Left hindlimb (tissue), 1 donor: ENCODE measurements at places on chromosomes 11 and 22.

DNA sequence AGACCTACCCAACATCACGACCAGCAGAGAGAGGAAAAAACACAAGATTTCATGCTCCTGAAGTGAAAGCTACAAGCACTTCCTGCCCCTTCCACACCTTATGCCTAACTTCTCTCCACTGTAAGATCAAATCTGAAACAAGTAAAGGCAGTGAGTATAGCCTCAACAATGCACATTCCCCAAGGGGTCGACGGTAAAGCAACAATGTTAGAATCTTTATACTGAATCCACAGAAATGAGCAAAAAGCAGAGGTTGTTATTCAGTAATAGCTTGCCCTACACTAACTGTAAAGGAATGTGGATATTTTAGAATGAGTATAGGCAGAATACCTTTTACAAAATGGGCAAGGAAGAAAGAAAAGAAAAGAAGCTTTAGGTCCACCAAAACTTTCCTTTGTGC lies 15.6 kb downstream of the ARFGAP3 start:
- no peak for DNase-seq

GRCh38 chr11:76385903-76386302 lies 4.8 kb downstream of the GVQW3 start:
- DNase-seq = no peak

GRCh38 chr22:26830837-26831236 lies 173.4 kb downstream of the MIAT start:
- DNase-seq = no peak

DNA sequence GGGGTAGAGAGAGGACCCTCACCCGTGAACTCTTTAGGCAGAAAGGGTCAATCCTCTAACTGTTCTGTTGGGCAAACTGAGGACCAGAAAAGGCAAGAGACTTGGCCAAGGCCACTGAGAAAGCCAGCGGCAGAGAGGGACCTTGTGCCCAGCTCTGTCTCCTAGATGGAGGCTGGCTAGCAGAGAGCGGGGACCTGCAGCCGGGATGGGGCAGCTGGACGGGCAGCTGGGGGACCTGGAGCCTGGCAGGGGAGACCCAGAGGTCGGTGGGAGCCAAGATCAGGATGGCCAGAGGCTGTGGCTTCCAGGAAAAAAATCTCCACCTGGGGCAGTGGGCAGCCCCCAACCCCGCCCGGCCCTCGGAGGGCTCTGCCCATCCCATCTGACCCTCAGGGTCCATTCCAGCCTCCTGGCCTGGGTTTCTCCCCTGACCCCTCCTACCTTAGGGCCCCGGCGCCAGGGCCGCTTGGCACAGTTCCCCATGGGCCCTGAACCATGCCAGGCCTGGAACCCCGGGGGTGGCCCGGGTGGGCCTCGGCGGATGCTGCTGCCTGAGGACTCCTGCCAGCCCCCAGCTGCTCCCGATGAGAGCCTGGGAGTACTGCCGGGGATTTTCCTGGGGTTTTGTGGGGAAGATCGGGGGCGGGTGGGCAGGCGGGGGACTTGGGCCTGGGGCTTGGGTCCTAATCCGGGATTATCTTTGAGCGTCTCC lies at the start of gene CABP2:
Gene CABP2 (minus strand): TSS at position 603 of the 712 bp plus-strand sequence. CDS start 120 bp downstream, at position 483.
- no peak for DNase-seq

- no peak for DNase-seq
Measured at GRCh38 chr11:8090756-8091155, 9.7 kb downstream of the TUB start.

- DNase-seq = no peak
Measured at GRCh38 chr11:132873841-132874240, 658.5 kb downstream of the OPCML start.

DNA sequence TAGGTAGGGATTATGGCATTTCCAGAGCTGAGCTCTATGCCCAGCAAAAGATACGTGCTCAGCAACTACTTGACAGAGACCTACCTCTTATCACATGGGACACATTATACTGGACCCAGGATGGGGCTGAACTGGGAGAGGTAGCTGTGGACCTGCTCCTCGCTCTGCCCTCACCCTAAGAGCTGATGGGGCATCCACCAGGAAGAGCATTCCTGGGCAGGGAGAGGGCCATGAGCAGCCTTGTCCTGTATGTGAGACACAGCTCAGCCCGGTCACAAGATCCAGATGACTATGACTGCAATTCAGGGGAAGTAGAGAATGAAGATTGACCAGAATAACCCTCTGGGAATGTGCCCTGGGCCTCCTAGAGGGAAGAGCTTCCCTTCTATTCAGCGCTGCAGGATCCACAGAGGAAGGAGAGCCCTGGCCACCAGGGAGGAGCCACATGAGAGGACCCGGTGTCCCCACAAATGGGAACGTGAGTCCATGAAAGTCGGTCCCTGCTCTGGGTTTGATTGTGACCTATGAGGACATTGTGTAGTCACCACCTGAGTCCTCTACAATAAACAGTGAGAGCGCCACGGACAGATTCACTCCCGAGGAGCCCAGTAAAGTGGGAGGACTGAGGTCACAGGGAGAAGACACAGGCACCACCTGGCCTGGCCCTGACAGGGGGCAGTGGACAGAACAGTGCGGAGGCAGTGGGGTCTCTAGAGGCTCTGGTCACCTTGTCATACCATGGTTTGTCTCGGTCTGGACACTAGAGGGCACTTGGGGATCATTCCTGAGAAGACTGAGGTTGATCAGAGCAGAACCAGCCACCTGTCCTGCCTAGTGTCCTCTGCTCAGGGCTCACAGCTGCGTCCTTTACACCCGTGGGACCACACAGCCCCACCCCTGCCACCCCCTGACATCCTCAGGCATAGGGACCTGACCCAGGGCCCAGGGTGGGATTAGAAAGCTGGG lies 99.5 kb downstream of the ZNF280B start:
- DNase-seq = no peak

GRCh38 chr22:44371741-44372525 lies 59.2 kb upstream of the SHISAL1 start:
- DNase-seq = peak; percentile 9

- no peak for DNase-seq
Measured at GRCh38 chr11:31262761-31263160, 106.8 kb downstream of the DCDC1 start.

DNA sequence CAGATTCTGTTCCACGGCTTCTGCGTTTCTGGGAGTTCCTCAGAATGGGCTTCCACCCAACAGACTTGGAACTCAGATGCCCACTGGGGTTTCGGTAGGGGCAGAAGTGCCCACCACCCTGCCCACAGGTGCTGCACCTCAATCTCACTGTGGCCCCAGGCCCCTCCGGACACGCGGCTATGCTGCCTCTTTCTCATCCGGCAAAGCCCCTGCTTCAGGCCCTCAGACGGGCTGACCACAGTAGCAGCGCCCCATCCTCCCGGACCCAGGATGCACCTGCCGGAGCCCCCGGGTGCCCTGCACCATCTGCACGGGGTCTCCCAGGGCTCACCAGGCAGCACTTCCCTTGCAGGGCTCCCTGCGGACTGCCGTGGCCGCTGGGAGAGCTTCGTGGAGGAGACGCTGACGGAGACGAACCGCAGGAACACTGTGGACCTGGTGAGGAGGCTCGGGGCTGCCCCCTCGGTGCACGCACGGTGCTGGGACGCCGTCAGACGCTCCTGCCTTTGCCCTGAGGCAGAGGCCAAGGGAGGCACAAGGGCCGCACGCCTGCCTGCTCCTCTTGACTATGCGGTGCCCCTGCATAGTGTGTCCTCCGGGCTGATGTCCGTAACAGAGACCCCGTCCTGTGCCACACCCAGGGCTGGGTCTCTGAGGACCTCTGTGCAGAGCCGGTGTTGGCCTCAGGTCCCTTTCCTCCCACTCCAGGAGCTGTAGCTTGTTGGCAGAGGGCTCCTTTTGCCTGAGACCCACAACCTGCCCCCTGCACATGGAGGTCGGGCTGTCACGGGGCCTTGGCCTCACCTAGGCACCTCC lies 38.6 kb downstream of the SBF1 start:
- no peak for DNase-seq

DNA sequence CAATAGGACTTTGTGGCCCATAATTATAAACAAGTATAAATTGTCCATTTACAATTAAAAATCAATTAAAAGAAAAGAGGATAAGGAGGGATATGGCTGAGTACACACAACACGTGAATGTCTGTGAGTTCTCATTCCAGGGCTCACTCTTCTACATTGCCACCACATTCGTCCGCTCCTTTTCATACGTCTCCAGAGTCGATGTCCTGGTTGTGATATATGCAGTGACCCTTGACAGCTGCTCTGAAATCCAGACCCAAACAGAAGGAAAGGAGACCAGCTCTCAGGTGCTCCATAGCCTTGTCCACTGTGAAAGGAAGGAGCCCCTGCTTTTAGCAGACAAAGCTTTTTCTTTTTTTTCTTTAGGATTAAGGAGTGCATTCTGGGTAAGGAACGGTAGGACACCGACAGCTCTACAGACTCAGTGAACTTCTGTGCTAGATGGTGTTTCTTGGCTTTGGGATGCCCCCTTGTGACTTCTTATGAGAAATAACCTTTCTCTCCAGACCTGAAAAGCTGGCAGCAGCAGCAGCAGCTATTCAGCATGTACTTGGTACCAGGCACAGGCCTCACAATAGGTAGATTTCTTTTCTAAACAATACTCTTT lies 19.7 kb upstream of the DNAJB13 start:
- no peak for DNase-seq

DNA sequence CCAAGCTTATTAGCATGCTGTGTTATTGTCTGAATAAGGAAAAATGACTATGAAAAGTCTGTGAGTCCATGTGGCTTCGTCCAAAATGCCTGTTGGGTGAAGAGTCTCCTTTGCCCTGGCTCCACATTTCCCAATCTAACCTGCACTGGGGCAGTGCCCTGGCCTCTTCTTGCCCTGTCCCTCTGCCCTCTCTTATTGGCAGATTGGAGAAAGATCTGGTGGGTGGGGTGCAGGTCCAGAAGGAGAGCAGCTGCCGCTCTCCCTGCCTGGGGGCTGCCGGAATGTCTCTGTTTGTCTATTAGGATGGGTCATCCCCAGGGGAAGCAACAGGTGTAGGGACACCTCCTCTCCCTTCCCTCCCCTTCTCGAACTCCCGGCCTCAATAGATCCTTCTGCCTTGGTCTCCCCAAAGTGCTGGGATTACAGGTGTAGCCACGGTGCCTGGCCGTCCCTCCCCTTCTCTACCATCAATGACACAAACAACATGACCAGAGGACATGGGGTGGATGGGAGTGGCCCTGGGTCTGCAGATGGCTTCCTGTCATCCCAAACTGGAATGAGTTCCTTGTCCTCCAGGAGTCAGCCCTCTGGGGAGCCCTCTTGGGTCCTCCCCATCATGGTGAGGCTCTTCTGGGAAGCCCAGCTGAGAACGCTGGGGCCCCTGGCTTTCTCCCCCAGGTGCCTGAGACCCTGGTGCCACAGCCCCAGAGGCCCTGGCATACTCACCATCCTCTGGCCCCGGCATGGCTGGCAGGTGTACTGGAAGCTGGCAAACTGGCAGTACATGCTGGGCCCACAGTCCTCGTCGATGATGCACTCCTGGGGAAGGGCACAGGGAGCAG lies 40.5 kb downstream of the DKK3 start:
- no peak for DNase-seq

GRCh38 chr11:79742176-79742575 lies 301.3 kb upstream of the TENM4 start:
- DNase-seq = no peak

DNA sequence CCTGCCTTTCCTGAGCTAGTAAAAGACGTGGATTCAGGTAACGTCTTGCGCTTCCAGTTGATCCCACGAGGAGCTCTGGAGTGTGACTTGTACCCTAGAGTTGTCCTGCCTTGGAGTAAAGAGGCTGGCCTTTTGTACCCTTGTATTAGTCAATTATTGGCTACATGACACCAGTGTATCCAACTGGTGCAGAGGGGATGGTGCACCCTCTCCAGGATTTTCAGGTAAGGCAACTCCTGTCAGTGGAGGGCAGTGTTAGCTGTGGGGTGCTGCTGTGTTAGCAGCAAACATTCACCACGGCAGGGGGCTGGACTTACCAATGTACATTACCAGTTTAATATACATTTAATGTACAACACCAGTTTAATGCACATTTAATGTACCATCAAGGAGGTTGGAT lies 233.5 kb downstream of the MIAT start:
- DNase-seq = no peak

DNA sequence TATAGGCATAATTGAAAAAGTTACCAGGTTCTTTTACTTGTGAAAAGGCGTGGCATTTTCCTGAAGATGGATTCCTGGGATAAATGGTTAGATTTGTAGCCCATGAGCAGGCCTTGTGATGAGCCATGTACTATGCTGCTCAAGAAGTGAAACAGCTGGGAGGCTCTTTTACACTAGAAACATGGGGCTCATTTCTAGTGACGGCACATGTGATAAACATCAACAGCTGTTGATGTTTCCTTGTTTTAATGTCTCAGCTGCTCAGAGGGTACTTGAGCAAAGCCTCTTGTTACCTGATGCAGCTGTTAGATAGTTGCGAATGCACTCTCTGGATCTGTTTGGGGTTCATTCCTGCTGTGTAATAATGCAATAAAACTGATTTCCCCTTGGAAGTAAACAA lies 396.8 kb downstream of the GUCY1A2 start:
- no peak for DNase-seq

GRCh38 chr22:22938672-22939587 lies 51.3 kb downstream of the IGLL5 start:
- no peak for DNase-seq

- DNase-seq = no peak
Measured at GRCh38 chr22:30116362-30117117, 36.3 kb downstream of the HORMAD2 start.

DNA sequence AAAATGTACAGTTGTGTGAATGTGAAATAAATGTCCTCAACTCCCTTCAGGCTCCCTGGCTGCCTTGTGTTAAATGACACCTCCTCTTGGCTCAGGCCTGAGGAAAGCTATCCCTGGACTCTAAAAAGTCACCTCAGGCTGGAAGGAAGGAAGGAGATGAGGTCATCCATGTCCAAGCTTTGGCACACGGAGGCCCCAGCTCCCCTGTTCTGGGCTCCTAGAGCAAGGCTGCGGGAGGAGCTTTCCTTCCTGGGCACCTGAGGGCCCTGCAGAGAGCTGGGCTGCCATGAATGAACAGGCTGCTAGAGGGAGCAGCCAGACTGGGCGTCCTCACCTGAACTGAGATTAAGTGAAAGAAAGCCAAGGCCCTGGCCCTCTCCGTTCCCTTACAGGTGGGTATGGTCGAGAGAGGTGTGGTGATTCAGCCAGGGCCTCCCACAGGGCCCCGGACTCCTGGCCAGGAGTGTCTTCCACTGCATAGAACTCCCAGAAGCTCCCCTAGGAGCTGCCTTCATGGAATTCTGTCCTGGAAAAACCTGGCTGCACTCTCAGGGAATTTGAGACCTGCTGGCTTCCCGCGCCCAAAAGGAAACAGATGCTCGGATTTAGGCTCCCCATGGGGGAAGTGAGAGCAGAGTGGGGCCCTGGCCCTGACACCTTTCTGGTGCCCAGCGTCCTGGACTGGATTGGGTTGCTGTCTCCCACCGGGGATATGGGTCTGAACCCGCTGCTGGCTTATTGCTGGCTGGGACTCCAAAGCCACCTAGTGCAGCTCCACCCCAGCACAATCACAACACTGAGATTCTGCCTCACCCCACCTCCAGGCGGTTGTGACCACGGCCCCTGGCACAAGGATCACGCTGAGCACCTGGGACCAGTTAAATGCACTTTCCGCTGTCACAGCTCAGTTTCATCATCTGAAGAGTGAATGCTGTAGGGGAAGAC lies 22.2 kb downstream of the MYBPC3 start:
- no peak for DNase-seq

DNA sequence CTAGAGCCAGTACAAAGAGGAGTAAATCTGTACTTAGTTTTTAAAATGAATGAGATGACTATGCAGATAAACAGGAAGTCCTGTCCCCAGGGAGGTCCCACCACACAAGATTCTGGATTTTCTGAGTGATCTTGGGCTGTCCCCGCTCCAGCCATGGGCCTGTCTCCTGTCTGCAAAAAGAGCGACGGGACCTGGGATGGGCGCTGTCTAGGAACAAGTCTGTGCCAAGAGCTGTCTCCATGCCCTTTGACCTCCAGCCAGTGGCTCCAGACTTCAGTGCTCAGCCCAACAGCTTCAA lies 6.0 kb downstream of the CSNK1E start:
- DNase-seq = no peak
